ENCODE measurements at places on chromosomes 11 and 22.

GRCh38 chr22:44132724-44133123, 48.0 kb upstream of the PARVG start:
- DNase-seq: no peak

- DNase-seq: no peak
Measured at GRCh38 chr11:6387811-6388599, 2.3 kb upstream of the SMPD1 start.

GRCh38 chr22:45972091-45972888, 4.7 kb downstream of the WNT7B start:
- no peak for DNase-seq

DNA sequence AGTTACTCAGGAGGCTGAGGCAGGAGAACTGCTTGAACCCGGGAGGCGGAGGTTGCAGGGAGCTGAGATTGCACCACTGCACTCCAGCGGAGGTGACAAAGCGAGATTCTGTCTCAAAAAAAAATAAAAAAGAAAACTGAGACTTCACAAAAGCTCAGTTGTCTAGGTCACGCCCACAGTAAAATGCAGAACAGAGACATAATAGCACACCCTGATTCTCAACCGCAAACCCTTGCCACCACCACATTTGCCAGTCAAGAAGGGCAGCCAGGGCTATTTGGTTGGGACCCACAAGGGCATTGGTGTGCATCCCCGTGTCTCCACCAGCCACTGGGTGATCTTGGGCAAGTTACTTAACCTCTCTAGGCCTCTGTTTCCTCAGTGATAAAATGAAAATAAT, 25.4 kb downstream of the CREB3L1 start:
- DNase-seq: peak; percentile 69

- no peak for DNase-seq
Measured at GRCh38 chr22:48240935-48241230, 1478.4 kb downstream of the TBC1D22A start.

DNA sequence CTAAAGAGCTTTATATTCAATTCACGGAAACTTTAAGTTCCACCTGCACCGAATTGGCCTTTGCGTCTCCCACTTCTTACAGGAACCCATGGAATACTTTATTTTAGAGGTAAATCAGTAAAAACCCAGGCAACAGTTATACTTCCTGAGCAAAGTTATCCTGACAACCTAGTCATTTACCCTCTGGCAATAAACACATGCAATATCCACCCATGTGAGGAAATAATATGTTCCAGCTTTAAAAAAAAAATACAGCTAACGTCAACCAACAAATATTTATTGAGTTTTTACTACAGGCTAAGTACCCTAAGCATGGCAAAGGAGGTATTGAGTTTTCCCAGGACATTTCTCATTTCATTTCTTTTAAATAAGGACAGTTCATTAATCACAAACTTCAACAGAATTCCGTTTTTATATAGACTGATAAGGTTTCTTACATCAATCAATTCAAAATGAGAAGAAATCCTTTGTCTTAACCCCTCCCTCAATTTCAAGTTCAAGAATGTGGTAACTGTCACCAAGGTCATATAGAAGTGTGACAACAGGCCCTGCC, 38.3 kb upstream of the CCDC34 start:
- DNase-seq: no peak

DNA sequence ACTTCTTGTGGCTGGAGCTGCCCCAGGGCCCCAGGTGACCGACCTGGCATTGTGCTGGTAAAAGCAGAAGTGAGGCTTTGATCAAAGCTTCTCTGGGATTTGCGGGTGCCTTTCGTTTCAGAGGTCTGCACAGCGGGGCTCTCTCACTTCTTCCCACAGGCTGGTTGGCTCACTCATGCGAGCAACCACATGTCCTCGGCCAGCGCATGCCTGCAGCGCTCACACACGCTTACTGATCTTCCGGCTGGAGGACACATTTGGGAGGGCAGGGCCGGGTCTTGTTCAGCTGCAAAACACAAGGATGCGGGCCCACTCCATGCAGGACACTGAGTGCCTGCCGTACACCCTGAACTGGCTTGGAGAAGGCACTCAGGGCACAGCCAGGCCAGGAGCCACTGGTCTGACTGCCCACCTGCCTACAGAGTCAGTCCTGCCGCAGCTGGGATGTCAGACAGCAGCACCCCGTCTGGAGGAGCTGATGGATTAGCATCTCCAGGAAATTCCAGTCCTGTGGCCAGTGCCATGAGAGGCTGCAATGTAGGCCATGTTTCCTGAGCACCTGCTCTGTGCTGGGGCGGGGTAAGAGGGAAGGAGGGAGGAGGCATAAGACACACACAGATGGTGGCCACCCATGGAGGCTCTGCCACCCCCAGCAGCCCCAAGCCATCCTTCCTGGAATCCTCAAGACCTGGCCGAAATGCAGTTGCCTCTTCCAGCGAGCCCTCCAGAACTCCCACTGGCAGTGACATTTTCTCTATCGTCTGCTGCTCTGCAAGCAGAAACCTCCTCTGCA, 1383.2 kb downstream of the BRD1 start:
- DNase-seq: peak; percentile 43

DNA sequence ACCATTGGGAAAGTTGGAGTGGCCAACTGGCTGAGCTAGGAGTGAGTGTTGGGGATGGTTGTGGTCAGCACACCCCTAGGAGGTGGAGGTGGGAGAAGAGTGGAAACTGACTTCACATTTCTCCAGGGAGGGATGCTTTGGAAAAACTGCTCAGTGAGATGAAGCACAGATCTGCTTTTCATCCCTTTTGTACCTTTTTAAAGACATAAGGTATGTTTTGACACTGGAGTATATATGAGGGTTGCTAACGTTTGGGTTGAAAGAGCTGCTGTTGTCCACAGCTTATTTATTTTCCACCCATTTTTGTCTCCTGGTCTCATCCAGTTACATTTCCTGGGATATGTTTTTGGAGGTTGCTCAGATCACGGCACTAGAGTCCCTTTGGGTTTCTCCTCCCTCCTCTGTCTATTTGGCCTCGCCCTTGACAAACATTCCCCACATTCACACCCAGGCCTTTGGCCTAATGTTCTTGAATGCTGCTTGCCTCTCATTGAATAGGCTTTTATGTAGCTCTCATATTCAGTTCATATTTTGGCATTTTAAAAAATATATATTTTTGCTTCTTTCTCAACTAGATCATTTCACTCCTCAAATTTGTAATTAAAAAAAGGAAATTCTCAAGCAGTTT, 8.3 kb downstream of the SREBF2 start:
- no peak for DNase-seq

DNA sequence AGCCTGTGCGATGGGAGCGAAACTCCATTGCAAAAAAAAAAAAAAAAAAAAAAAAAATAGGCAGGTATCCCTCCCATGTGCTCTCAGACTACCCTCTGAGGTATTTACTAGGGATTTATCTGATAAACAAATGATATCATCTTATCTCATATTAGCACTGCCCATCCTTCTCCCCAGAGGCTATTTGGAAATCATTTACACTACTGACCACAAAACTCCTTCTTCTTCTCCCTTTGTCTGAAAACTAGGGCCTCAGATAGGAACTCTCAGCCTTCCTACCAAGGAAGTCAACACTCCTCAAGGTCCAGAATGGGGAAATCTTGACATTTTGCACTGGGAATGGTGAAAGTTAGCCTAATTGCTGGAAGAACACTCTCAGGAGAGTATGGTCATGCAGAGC, 46.4 kb downstream of the LARGE2 start:
- DNase-seq: no peak

DNA sequence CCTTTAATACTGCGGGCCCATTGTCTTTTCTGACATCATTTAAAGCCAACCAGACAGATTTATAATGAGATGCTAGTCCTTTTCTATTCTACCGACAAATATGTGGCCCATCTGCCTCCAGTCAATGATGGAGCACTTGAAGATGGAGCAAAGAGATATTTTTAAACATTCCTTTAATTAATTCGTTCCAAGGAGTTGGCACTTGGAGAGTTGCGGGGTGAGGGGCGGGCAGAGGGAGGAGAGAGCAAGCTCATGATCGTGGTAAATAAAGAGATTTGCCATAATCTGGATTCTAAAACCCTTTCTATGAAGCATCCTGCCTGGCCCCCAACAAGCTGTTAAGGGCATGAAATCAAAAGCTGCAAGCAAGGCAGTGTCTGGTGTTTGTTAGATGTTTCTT, 5.0 kb downstream of the SLC1A2 start:
- no peak for DNase-seq

DNA sequence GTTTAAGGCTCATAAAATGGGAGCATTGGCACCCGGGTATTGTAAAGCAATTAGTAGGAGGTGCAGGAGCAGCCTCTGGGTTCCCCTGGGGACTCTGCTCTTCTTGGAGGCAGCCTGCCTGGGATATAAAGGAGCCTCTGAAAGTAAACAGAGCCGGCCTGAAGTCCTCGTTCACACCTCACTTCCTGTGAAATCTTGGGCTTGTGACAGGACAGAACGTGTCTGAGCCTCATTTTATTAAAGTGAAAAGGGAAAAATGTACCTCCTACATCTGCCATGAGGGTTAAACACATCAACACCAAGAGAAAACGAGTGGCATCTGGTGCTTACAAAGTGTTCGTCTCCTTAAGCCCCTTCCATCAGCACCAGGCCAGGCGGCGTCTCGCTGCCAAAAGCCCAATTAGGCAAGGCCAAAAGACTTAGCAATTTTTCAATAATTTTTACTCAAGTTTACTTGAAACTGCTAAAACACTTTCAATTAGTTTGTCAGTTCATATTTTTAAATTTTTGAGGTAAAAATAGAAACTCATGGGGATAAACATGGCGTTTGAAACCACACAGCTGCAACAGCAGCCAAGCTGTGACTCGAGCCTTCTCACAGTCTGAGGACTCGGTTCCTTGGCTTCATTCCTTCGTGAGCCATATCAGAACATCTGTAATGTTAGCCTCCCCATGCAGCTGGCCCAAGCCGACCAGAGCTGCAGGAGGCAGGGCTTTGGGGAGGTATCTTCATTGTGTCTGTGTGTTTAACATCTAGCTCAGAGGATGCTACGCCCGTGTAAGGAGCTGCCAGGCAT, 33.6 kb downstream of the MAP6 start:
- DNase-seq: no peak

DNA sequence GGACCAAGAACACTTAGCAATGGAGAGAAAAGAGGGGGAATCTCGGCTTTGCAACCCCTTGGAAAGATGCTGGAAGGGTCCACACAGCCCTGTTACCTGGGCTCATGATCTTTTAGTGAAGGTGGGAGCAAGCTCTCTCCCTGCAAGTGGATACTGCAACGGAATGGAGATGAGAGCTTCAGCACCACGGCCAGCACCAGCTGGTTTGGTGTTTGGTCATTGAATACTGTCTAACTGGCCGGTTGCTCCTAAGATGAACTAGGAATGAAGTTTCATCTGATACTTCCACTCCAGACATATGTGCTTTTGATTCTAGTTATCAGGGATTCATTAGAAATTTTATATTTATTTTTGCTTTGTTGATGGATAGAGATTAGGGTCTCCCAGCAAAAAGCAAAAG, 16.3 kb downstream of the HTR3A start:
- DNase-seq: no peak

DNA sequence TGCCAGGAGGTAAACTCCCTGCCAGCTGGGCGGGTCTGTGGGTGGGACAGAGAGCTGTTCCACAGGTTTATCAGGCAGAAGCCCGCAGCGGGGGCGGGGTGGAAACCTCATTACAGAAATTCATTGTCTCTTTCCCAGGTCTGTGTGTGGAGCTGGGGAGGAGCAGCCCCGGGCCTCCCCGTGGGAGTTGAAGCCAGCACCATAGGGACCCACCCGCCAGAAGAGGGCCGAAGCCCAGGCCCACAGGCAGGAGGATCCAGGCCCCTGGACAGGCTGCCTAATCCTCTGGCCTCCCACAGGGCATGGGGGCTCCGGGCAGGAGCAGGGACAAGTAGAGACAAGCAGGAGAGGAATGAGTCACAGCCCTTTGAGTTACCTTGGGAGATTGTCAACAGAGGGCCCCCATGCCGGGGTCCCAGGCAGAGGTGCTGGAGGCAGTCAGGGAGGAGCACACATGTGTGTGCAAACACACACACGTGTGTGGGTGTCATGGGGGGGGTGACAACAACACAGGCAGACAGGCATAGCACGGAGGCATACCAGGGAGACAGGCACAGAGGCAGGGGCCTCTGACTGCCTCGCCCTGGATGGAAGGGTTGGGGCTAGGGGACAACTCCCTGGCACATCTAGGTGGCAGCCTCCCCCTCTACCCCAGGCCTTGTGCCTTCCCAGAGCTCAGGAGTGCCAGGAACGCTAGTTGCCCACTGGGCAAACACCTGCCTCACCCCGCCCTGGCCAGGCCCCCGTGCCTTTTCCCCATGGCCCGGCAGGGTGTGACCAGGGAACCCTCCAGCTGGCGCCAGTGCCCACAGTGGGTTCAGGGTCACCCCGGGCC, 1.4 kb downstream of the CDC42BPG start:
- no peak for DNase-seq

All from GM10248 (cell line).